AG10803 (cell line): ENCODE measurements at places on chromosomes 1 and 21.
A peak's percentile ranks its signal among the peaks of the same experiment; 100 is the strongest.

- no peak for DNase-seq
Measured at GRCh38 chr21:46172863-46173528, 11.3 kb downstream of the SPATC1L start.

GRCh38 chr1:33348676-33349080 is 27.8 kb upstream of the A3GALT2 start:
- peak; percentile 19 for DNase-seq

DNA sequence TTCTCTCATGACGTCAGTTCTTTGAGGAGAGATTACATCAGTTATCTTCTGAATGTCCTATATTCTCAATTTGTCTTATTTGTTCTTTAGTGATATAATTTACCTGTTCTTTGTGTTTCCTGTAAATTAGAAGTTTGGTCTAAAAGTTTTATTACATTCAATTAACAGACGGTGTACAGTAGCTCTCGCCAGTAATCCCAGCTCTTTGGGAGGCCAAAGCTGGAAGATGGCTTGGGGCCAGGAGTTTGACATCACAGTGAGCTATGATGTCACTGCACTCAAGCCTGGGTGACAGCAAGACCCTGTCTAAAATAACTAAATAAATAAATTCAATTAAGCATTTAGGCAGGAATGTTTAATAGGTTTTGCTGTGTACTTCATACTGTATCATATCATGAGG is 25.3 kb upstream of the IPP start:
- DNase-seq = no peak

GRCh38 chr1:207055386-207056001 is 2.4 kb downstream of the PFKFB2 start:
- no peak for DNase-seq

DNA sequence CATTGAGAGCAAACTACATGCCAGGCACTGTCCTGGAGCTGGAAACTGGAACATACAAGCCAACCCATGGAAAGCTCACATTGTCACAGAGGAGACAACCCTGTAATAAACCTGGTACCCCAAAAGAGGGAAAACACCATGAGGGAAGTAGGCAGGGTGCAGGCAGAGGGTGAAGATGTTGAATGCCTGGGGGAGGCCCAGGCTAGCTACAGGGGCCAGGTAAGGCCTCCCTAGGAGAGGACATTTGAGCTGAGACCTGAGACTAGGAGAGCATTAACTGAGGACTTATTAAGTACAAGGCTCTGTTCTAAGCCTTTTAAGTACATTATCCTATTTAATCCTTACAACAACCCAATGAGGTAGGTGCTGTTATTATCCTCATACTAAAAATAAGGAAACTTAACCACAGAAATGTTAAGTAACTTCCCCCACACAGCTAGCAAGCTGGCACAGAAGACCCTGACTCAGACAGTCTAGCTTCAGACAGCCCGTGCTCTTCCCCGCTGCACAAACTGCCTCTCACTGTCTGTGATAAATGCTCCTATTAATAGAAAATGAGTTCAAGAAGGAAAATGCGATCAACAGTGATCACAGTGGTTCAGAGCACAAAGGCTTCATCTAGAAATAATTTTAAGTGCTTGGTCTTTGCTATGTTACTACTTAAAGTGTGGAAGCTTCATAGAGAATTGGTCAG is 41.8 kb downstream of the ZNF281 start:
- peak; percentile 90 for DNase-seq
